ENCODE measurements at places on chromosomes 13 and 19.
A peak's percentile ranks its signal among the peaks of the same experiment; 100 is the strongest.

DNA sequence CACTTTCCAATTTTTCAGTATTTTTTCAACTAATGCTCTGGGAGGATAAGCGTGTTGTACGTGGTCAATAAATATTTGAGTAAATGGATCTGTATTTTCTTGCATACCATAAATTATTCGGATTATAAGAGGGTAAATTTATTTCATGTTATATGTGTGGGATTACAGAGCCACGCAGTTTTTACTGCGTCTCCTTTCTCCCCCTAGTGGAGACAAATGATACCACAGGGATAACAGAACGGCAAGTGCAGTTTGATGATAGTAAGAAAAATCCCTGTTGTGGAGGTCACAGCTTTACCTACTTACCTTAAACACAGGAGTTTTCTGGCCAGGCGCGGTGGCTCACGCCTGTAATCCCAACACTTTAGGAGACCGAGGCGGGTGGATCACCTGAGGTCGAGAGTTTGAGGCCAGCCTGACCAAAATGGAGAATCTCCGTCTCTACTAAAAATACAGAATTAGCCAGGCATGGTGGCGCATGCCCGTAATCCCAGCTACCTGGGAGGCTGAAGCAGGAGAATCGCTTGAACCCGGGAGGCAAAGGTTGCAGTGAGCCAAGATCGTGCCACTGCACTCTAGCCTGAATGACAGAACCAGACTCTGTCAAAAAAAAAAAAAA lies 16.8 kb downstream of the MBD3L2B start:
- no peak for DNase-seq

GRCh38 chr13:39665763-39666162 lies 10.3 kb downstream of the COG6 start:
- DNase-seq = no peak

GRCh38 chr13:32938314-32938713 lies 77.9 kb upstream of the KL start:
- DNase-seq = no peak

GRCh38 chr13:49246850-49247642 lies 679 bp upstream of the CDADC1 start:
- DNase-seq = no peak

GRCh38 chr19:15037586-15037985 lies 11.7 kb upstream of the CASP14 start:
- no peak for DNase-seq

DNA sequence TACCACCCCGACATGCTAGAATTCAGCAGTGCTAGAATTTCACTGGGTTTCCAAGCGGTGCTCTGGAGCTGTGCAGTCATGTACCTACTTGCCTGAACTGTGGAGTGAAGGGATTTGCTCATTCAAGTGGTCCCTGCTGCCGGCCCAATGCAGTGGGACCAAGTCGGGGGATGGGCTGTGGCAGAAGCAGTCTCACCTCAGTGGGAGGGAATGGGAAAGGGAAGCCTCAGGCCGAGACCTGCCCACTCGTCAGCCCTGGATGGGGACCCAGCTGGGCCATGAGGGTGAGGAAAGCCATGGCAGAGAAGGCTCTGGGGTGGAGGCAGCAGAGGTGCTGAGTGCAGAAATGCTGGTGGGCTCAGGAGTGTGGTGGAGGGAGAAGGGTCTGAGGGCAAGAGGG lies 14.9 kb downstream of the KLHL26 start:
- DNase-seq = no peak

- DNase-seq = no peak
Measured at GRCh38 chr13:38372820-38373383, 23.3 kb downstream of the UFM1 start.

DNA sequence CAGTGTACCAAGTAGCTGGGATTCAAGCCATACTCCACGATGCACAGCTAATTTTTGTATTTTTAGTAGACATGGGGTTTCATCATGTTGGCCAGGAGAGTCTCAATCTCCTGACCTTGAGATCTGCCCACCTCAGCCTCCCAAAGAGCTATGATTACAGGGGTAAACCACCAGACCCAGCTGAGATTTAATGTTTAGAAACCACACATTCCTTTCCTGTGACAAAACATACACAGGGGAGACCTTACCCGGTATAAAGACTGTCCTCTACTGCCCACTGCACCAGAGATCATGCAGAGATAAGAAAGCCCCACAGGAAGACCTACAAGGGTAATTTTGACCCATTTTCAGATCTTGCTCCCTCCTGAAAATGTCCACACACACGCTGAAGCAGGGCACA lies 22.8 kb upstream of the ZNF83 start:
- DNase-seq = no peak

- DNase-seq = no peak
Measured at GRCh38 chr13:97878431-97879375, 74.8 kb upstream of the IPO5 start.

GRCh38 chr13:35481777-35482176 lies 5.3 kb upstream of the MAB21L1 start:
- no peak for DNase-seq

GRCh38 chr19:53624771-53625545 lies 6.8 kb upstream of the DPRX start:
- DNase-seq = no peak

- DNase-seq = peak; percentile 70
Measured at GRCh38 chr19:45125975-45126493, 33.1 kb downstream of the PPP1R37 start.

- no peak for DNase-seq
Measured at GRCh38 chr13:99514801-99515200, 13.5 kb downstream of the TM9SF2 start.

DNA sequence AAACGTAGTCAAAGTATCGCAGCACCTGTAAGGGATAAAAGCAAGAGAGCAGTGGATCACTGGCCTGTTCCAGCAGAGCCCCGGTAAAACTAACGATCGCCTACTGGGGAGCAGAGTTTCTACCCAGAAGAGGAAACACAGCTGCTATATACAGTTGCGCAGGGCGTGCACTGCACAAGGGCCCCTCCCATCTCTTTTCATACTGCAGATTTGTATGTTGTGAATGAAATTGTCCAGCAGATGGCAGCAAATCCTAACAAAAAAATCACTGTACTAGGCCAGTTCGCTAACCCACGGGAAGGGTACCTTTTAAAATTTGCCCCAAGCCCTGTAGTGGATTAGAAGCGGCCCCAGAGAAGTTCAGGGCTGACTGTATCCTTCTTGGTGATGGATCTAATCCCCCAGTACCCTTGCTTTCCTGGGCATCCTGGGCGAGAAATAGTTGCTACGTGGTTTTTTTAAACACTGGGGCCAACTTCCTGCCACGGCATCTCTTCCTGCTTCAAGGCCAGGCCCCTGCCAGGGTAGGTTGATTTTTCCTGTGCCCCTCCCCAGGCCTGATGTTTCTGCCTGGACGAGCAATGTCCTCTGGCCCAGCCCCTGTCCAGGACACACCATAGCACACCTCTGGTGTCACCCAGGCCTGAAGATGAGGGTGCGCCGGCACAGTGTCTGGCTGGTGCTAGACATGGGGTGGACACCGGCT lies 127.0 kb downstream of the IER2 start:
- peak; percentile 50 for DNase-seq

- DNase-seq = no peak
Measured at GRCh38 chr13:78084401-78084800, 165.8 kb upstream of the EDNRB start.

DNA sequence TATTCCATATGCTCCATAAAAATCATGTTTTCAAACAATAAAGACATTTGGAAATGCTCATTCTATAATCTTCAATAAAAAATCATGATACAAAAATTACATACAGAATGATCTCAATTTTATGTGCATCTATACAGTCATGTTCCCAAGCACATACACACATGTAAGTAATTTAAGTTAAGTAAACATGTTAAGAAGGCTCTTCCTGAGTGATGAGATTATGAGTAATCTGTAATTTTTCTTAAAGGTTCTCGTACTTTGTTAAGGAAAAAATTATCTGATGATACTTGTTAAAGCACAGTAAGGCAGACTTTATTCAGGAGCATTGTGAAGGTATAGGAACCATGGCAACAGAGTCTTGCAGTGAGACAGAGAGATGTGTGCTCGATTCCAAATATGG lies 30.0 kb upstream of the DLEU7 start:
- DNase-seq = no peak

DNA sequence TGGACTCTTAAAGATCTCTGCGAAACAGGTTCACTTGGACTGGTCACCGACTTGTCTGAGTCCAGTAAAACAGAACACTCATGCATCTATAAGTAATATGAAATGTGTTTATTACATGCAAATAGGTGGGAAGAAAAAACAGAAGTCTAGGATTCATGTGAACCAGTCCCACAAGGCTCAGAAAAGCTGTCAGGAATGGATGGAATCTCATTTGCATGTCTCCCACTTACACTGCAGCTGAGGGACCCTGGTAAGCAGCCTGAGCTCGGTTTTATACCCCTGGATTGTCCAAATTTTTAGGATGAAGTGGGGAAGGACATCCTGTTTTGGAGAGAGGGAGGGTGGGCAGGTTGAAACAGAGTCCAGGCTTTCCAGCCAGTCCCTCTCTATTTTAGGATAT lies 1545.1 kb upstream of the PCDH20 start:
- DNase-seq = no peak

GRCh38 chr19:18649371-18650020 lies 12.7 kb downstream of the KLHL26 start:
- no peak for DNase-seq

- DNase-seq = peak; percentile 82
Measured at GRCh38 chr19:49937750-49938381, 8.6 kb upstream of the NUP62 start.

GRCh38 chr13:39859898-39860297 lies 204.4 kb downstream of the COG6 start:
- DNase-seq = no peak

GRCh38 chr19:3684054-3684816 lies 16.0 kb downstream of the PIP5K1C start:
- DNase-seq = no peak

GRCh38 chr13:80862456-80862855 lies 521.5 kb upstream of the SPRY2 start:
- DNase-seq = no peak

GRCh38 chr19:37413313-37414084 lies 42.6 kb downstream of the ZNF527 start:
- no peak for DNase-seq

DNA sequence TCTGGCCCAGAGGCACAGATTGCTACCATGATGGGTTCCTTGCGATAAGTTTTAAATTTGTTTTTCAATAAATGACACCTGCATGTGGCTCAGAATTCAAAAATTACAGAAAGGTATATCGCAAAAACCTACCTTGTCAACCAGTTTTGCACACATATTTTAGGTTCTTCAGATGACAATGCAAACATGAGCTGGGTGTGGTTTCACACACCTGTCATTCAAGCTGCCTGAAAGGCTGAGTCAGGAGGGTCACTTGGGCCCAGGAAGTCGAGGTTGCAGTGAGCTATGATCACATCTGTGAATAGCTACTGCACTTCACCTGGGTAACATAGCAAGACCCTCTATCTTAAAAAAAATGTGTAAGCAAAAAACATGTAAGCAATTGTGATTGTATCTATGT lies 56.1 kb downstream of the DNM2 start:
- no peak for DNase-seq

- DNase-seq = peak; percentile 53
Measured at GRCh38 chr19:1237754-1238368, at the start of gene CBARP. Gene CBARP (minus strand): TSS chr19:1238005. CDS start chr19:1236100, 1,905 bp downstream.

GRCh38 chr13:39527301-39527700 lies 75.7 kb downstream of the LHFPL6 start:
- no peak for DNase-seq

GRCh38 chr13:25136880-25137787 lies 35.0 kb downstream of the AMER2 start:
- DNase-seq = no peak

- DNase-seq = no peak
Measured at GRCh38 chr13:106464076-106464475, 71.4 kb downstream of the EFNB2 start.

DNA sequence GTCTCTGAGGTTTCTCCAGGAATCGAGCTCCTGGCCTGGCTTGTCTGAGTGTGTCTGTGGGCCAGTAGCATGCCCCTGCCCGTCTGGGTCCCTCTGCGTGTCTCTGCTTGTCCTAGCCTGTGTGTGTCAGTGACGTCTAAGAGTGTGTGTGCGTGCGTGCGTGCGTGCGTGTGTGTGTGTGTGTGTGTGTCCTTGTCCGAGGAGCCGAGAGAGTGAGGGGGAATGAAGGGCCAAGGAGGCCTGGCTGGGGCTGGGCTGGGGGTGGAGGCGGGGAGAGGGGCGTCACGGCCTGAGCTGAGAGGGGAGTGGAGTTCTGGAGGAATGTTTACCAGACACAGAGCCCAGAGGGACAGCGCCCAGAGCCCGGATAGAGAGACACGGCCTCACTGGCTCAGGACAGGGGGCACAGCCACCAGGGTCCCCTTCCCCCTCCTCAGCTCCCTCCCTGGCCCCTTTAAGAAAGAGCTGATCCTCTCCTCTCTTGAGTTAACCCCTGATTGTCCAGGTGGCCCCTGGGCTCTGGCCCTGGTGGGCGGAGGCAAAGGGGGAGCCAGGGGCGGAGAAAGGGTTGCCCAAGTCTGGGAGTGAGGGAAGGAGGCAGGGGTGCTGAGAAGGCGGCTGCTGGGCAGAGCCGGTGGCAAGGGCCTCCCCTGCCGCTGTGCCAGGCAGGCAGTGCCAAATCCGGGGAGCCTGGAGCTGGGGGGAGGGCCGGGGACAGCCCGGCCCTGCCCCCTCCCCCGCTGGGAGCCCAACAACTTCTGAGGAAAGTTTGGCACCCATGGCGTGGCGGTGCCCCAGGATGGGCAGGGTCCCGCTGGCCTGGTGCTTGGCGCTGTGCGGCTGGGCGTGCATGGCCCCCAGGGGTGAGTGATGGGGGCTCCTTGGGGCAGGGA lies at the start of gene AXL:
Gene AXL, plus strand, starts transcription at position 609 of the 893 bp plus-strand sequence. Its CDS starts 170 bp downstream, at position 779.
- DNase-seq = no peak

DNA sequence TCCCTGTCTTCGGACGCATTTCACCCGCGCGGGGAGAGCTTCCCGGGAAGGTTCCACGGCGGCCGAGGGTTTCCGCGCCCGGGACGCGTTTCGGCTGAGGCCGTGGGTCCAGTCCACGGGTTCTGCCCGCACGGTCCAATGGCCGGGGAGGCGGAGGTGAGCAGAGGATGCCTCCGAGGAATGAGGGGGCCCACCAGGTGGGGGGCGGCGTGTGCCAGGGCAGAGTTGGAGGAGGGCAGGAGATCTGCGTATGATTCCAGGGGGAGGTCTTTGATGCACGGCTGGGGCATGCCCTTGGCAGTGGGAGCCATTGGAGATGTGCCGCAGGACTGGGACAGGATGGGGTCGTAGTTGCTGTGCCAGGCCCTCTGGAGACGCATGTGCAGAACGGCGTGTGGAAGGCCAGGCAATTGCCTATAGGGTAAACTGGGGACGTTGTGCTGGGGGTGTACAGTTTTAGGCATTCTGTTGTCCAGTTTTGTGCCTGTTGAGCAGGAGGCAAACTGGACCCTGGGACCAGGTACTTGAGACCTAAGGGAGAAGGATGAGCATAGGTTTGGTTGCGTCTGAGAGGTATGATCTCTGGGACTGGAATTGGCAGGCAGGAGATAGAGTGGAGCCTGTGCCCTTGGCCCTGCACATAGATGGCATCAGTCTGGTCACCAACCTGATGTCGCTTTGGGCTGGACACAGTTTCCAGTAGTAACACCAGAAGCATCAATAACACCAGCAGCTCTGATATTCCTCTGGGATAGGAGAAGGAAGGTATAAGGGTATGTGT lies 751 bp downstream of the ZNF584 start:
- no peak for DNase-seq

Measured in activated CD8-positive, alpha-beta memory T cell treated with anti-CD3 and anti-CD28 coated beads, Interleukin-2, amount 50 U/mL, for 4 hours (primary cell).